ENCODE measurements at places on chromosomes 3 and 15.
A peak's percentile ranks its signal among the peaks of the same experiment; 100 is the strongest.

DNA sequence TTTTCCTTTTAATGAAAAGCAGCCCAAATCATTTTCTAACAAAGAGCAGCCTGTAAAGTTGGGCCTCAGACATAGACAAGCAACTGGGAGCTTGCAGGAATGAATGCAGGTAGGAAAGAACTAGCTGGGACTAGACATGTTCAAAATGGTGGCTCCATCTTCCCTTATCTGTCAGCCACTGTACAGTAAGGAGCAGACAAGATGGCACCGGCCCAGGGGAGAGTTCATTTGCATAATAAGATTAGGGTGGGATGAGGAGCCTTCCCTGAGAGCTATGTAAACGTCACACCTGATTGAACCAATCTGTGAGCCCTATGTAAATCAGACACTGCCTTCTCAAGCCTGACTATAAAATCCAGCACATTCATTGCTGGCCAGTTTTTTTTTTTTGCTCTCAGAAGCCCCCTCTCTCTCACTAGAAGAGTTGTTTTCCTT lies 59.7 kb upstream of the GK5 start:
- DNase-seq = peak; percentile 50

DNA sequence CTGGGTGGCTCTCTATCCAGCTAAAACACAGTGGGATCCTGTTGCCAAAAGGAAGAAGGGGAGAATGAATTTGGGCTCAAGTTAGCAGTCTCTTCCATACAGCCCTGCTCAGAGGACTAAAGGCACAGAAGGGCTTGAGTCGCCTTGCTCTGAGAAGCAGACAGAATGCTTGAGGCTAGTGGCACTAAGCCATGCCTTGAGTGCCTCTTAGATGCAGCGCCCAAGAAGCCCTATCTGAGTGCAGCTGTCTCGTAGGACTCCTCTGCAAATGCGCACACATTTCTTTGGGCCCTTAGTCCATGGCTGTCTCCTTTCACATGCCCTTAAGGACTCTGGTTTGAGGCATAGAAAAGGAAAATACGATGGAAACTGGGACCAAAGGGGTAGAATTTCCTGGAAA lies 211.3 kb upstream of the CHRM5 start:
- DNase-seq = peak; percentile 17

GRCh38 chr3:178465260-178466180 lies 70.7 kb upstream of the KCNMB2 start:
- DNase-seq = no peak

GRCh38 chr3:76965122-76965725 lies 74.7 kb upstream of the ROBO2 start:
- no peak for DNase-seq

GRCh38 chr3:124142389-124142970 lies 150.6 kb upstream of the ROPN1 start:
- DNase-seq = no peak

DNA sequence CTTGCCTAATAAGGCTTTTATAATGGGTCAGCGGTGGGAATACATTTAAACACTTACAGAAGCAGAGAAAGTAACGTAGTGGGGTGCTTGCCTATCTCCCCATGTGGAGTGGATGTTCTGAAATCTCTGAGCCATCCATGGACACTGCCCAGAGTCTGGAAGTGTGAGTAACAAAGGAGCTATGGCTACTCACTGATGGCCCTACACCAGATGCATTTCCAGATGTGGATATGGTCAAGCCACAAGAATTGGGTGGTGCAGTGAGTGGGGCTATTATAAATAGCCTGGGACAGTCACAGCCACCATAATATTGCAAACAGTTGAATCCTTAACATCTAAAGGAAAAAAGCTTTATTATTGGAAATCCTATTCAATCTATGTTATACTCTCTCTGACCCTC lies 96.6 kb downstream of the CGNL1 start:
- DNase-seq = no peak

DNA sequence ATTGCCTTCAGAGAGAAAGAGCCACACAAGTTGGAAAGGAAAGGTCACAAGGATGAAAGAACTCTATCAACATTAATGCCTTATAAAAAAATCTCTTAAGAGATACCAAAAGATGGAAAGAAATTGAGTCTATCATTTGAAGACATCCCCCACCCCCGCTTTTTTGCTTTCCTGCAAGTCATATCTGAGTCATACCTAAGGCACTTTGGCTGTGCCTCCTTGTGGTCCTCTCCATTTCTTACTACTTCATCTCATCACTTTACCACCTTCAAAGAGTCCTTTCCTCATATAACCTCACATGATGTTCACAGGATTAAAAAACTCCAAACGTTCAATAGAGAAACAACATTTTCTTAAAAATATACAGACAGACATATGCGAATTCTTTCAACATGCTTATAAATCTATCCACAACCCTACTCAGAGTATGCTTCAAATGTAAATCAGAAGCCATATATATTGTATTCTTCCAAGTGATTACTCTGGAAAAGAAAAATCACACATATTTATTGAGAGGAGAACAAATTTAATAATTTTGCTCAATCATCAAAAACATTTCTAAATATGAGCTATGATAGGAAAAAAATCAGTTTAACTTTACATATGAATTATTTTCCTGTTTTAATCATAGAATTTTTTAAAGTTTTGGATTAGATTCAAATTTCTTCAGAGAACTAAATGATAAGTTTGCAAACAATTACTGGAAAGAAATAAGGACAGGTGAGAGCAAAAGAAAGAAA lies 1003.9 kb upstream of the CFAP20DC start:
- no peak for DNase-seq
